Lower lobe of right lung (tissue), 2 donors: ENCODE measurements at places on chromosomes 4 and X. TPM values are rescaled to one million over a fixed set of nuclear protein-coding genes. Genes with fewer than 3 reads are reported as not detected.

- H3K27me3 ChIP-seq: no peaks in the 10 kb centered on the region
- H3K4me3 ChIP-seq: no peak overlapping the region
- no peaks in the 10 kb centered on the region for H3K36me3 ChIP-seq
- H3K27ac ChIP-seq: no peak overlapping the region
Measured at GRCh38 chr4:3324093-3324815, 31.4 kb downstream of the RGS12 start.

GRCh38 chrX:38561126-38561868, at the start of gene TSPAN7:
TSS of gene TSPAN7 (plus strand) at chrX:38561542. CDS start at chrX:38561547, 5 bp downstream.
- no peak within 1 kb of the TSS for H3K27ac ChIP-seq
- DNase-seq: peak; percentile 89
- H3K4me1 ChIP-seq: peaks cover 3% of the 10 kb centered on the region
- H3K36me3 ChIP-seq: no peaks in the 10 kb centered on the region
- no peaks in the 10 kb centered on the region for H3K27me3 ChIP-seq

DNA sequence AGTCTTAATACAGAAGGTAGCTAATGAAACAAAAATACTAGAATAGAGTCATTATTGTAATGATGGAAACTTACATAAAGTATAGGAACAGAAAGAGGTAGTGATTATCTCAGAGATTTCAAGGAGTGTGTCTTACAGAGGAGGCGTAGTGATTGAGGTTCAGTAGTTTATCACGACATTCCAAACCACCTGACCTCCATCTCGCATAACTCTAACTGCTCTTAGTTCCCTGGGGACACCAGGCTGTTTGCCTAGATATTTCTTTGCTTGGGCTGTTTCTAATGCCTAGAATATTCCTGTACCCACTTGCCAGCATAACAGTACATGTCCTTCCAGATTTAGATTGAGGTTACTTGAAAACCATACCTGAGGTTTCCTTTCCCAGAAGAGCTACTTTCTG, 29.1 kb downstream of the STAG2 start:
- no peak for DNase-seq
- no peaks in the 10 kb centered on the region for H3K36me3 ChIP-seq
- H3K27me3 ChIP-seq: no peaks in the 10 kb centered on the region
- H3K4me1 ChIP-seq: peaks cover 7% of the 10 kb centered on the region
- no peak overlapping the region for H3K27ac ChIP-seq

- DNase-seq: no peak
- no peak overlapping the region for H3K27ac ChIP-seq
- no peaks in the 10 kb centered on the region for H3K27me3 ChIP-seq
- no peak overlapping the region for H3K4me3 ChIP-seq
- H3K4me1 ChIP-seq: no peaks in the 10 kb centered on the region
- H3K36me3 ChIP-seq: no peaks in the 10 kb centered on the region
Measured at GRCh38 chrX:41600291-41600690, 88.5 kb upstream of the GPR34 start.

DNA sequence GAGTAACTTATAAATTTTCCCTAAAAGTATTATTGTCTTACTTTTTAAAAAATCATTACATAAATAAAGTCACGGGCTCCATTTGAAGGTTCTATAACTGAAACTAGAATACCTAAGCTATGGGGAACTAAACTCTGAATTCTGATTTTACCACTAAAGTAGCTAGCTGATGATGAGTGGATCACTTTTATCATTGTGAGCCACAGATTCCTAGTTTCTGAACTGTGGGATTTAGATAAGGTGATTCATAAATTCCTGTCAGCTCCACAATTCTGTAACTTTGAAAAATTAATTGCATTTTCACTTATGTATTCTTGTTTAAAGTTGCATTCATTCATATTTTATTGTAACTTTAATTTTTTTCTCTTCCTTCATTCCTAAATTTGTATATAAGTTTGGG, 540.9 kb downstream of the GBA3 start:
- H3K27me3 ChIP-seq: no peaks in the 10 kb centered on the region
- H3K36me3 ChIP-seq: no peaks in the 10 kb centered on the region
- no peak overlapping the region for H3K4me3 ChIP-seq

DNA sequence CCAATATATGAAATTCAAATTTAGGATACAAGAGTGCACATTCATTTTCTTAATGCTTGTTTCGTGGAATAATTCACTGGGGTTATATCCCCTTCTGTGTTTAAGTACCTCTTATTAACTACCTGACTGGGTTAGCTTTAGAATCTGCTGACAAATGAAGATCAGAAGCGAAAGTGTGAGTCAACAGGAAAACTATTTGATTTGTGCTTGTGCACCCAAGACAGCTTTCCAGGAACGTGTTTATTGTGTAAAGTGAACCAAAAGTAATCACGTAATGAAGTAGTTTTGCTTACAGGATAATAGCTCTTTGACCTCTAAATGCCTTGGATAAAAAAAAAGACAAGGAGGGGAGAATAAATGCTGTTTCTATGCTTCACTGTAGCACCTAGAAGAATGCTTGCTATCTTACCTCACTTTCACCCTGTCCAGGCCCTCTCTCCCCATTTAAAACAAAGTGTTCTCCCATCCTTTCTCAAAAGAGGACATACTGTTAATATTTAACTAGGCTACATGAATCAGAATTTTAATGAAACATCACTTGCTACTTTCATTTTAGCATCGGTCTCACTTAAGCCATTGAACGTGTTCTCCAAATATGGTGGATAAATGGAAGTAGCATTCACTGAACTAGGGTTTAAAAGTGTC, 141.9 kb downstream of the THOC2 start:
- no peak overlapping the region for H3K4me3 ChIP-seq
- H3K36me3 ChIP-seq: no peaks in the 10 kb centered on the region
- no peak for DNase-seq
- H3K27me3 ChIP-seq: no peaks in the 10 kb centered on the region
- H3K27ac ChIP-seq: no peak overlapping the region

- no peaks in the 10 kb centered on the region for H3K36me3 ChIP-seq
- H3K4me3 ChIP-seq: no peak overlapping the region
- DNase-seq: no peak
- H3K27ac ChIP-seq: no peak overlapping the region
- H3K4me1 ChIP-seq: no peaks in the 10 kb centered on the region
Measured at GRCh38 chrX:31800219-31800618, 728.4 kb upstream of the FTHL17 start.

- no peaks in the 10 kb centered on the region for H3K27me3 ChIP-seq
- H3K4me1 ChIP-seq: no peaks in the 10 kb centered on the region
- no peaks in the 10 kb centered on the region for H3K36me3 ChIP-seq
Measured at GRCh38 chr4:152427981-152428380, 107.9 kb downstream of the FBXW7 start.

DNA sequence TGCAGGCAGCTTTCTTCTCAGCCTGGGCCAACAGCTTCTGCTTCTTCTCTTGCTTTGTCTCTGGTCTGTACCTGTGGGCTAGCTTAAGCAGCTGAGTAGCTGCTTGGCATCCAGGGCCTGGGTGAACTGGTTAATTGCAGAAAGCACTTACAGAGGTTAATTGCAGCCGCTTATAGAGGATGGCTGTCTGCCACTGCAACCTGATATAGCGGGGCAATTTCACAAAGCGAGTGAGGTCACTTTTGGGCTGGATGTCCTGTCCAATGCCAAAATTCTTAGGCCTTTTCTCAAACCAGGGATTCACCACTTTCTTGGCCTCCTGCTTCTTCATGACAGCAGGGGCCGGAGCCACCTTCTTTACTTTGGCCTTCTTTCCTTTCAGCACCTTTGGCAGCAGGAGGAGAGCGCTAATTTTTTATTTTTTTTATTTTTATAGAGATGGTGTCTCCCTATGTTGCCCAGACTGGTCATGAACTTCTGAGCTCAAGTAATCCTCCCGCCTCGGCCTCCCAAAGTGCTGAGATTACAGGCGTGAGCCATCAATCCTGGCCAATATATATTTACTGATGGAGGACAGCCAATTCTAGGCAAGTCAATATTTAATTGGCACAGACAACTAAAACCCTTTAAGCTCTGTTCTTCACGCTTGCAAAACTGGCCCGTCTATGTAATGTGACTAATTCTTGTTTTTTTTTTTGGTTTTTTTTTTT, 61.0 kb downstream of the ENOPH1 start:
- H3K4me1 ChIP-seq: no peaks in the 10 kb centered on the region
- no peaks in the 10 kb centered on the region for H3K27me3 ChIP-seq
- H3K27ac ChIP-seq: no peak overlapping the region
- H3K36me3 ChIP-seq: no peaks in the 10 kb centered on the region
- H3K4me3 ChIP-seq: no peak overlapping the region

- no peak overlapping the region for H3K27ac ChIP-seq
- no peaks in the 10 kb centered on the region for H3K36me3 ChIP-seq
- H3K27me3 ChIP-seq: no peaks in the 10 kb centered on the region
- H3K4me3 ChIP-seq: no peak overlapping the region
Measured at GRCh38 chrX:67622053-67622585, 78.3 kb downstream of the AR start.

DNA sequence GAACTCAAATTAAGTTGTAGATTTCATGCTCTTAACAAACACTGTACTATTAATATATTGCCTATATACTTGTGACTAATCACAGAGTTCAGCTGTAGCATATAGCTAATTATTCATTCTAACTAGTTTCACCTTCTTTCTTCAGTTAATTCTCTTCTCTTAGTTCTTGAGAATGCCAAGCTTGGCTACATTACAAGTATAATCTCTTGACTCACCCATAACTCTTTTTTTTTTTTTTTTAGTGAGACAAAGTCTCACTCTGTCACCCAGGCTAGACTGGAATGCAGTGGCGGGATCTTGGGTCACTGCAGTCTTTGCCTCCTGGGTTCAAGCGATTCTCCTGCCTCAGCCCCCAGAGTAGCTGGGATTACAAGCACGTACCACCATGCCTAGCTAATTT, 5.4 kb downstream of the KLHL5 start:
- no peak overlapping the region for H3K27ac ChIP-seq
- DNase-seq: no peak
- H3K36me3 ChIP-seq: no peaks in the 10 kb centered on the region
- no peaks in the 10 kb centered on the region for H3K27me3 ChIP-seq

- H3K4me1 ChIP-seq: no peaks in the 10 kb centered on the region
- no peak for DNase-seq
- H3K27me3 ChIP-seq: no peaks in the 10 kb centered on the region
Measured at GRCh38 chrX:123570011-123570590, 162.8 kb downstream of the THOC2 start.

DNA sequence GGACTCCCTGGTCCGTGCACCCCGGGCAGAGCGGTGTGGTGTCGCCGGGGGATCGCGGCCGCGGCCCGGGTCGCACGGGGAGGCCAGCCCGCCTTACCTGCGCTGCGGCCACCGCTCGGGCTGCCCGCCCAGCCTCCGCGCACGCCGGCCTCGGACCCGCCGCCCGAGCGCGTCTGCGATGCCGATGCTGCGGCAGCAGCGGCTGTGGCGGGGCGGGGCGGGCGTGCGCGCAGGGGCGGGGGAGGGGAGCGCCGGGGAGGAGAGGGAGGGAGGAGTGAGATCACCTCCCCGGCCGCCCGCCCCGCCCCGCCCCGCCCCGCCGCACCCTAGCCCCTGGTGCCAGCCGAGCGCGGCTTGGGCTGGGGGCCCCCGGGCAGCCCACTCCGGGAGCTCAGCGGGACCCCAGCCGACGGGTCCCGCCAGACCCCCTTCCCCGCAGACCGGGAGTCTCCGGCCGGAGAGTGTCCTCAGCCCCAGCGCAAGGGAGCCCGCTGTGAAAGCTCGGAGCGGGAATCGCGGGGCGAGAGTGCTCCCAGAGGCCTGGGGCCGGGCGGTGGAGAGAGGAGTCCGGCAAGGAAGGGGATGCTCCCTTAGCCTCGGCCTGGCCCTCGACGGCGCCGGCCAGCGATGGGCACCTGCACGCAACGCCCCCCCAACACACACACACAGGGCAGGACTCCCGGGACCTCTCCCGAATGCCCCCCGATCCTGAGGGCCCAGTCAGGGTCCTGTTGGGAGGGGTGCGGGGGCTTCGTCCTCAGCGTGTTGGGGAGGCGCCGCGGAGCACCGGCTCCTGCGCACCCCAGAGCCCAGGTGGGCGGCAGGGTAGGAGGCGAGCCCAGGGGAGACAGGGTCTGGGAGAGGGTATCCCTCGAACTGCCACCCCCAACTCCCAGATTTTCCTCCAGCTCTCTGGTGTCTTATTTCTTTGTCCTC, at the start of gene L1CAM:
Gene L1CAM (minus strand): TSS at position 206 of the 936 bp plus-strand sequence. CDS start 10,337 bp downstream, outside the sequence.
- peaks cover 4% of the 10 kb centered on the region for H3K4me1 ChIP-seq
- H3K27ac ChIP-seq: no peak within 1 kb of the TSS
- H3K36me3 ChIP-seq: no peaks in the 10 kb centered on the region
- peaks cover 35% of the 10 kb centered on the region for H3K27me3 ChIP-seq
- no peak for DNase-seq

DNA sequence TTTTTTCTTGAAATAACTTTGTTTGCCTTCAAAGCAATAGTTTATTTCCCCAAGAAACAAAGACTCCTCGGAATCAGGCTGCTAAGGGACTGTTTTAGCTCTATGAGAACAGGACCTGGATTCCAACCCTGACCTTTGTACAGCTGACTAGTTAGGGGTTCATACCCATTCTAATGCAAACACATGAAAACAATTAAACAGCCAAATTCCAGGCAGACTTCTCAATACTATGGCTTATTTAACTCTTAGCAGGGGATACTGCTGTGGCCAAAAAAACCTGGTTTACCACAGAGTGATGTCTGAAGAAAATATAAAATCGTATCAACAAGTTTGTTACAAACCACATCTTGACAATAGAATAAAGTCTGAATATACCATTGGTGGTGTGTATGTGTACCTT, 129.6 kb upstream of the INTU start:
- H3K36me3 ChIP-seq: no peaks in the 10 kb centered on the region
- no peaks in the 10 kb centered on the region for H3K27me3 ChIP-seq
- H3K27ac ChIP-seq: no peak overlapping the region
- no peak for DNase-seq
- H3K4me1 ChIP-seq: no peaks in the 10 kb centered on the region

- H3K36me3 ChIP-seq: no peaks in the 10 kb centered on the region
- H3K27ac ChIP-seq: no peak overlapping the region
- no peak for DNase-seq
- no peak overlapping the region for H3K4me3 ChIP-seq
- H3K27me3 ChIP-seq: no peaks in the 10 kb centered on the region
- no peaks in the 10 kb centered on the region for H3K4me1 ChIP-seq
Measured at GRCh38 chr4:128416921-128417320, 129.3 kb upstream of the PGRMC2 start.

GRCh38 chr4:1478766-1479355, 72.6 kb upstream of the NKX1-1 start:
- H3K4me3 ChIP-seq: no peak overlapping the region
- H3K36me3 ChIP-seq: no peaks in the 10 kb centered on the region
- H3K4me1 ChIP-seq: no peaks in the 10 kb centered on the region

DNA sequence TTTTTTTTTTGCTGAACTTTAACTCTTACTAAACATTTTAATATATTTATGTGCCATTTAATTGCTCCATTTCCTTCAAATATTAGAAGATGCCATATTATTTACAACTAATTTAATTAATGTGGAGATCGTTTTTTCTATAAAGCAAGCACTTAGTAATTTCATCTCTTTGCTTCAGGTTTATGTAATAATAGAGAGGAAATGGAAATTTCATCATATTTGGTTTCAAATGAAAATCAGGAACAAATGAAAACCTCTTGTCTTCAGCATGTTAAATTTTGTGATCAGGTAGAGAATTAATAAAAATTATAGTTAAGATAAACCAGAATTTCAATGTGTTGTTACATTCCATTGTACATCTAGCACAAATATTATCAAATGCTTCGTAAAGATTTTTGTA, 120.1 kb downstream of the SYNPO2 start:
- no peaks in the 10 kb centered on the region for H3K36me3 ChIP-seq
- DNase-seq: no peak
- H3K4me3 ChIP-seq: no peak overlapping the region

The BANK1 gene
- 12.2 TPM for total RNA-seq

The GUCY1B1 gene
- total RNA-seq: 18.1 TPM

The TSPAN7 gene
- 54.6 TPM for total RNA-seq

The EVC2 gene
- 4.9 TPM for total RNA-seq

The TMSB15B gene
- 1.2 TPM for total RNA-seq

The SLC9B1 gene
- total RNA-seq: 0.74 TPM

The C4orf36 gene
- 1.6 TPM for total RNA-seq

The SATL1 gene
- not detected for total RNA-seq

The TSR2 gene
- 38.5 TPM for total RNA-seq

The PLXNB3 gene
- total RNA-seq: 4.6 TPM
